Fibroblast of lung (primary cell): ENCODE measurements at places on chromosomes 16 and 17. TPM values are rescaled to one million over a fixed set of nuclear protein-coding genes. Genes with fewer than 3 reads are reported as not detected.

NUPR1 gene
- total RNA-seq, result 59.3 and 87.0 TPM in 2 replicates

LGALS9B gene
- not detected in 2 replicates for total RNA-seq

- no peak for DNase-seq
Measured at GRCh38 chr16:53202398-53202797, 147.6 kb downstream of the CHD9 start.

DNA sequence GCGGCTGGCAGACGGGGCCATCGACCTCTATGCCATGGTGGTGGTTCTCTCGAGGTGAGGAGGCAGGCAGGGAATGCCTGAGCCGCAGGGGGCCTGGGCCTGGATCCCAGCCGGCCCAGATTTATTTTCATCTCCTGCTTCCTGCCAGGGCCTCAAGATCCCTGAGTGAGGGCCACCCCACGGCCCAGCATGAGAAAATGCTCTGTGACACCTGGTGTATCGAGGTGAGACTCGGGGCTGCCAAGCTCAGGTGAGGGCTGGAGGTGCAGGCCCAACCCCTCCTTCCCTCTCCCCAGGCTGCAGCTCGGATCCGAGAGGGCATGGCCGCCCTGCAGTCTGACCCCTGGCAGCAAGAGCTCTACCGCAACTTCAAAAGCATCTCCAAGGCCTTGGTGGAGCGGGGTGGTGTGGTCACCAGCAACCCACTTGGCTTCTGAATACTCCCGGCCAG, 4.9 kb downstream of the ACADVL start:
- no peak for DNase-seq

ABCC11 gene
- under 0.01 and 0.17 TPM in 2 replicates for total RNA-seq

GRCh38 chr16:70478912-70479341, 24.5 kb downstream of the FCSK start:
- DNase-seq, result peak; percentile 31

DNA sequence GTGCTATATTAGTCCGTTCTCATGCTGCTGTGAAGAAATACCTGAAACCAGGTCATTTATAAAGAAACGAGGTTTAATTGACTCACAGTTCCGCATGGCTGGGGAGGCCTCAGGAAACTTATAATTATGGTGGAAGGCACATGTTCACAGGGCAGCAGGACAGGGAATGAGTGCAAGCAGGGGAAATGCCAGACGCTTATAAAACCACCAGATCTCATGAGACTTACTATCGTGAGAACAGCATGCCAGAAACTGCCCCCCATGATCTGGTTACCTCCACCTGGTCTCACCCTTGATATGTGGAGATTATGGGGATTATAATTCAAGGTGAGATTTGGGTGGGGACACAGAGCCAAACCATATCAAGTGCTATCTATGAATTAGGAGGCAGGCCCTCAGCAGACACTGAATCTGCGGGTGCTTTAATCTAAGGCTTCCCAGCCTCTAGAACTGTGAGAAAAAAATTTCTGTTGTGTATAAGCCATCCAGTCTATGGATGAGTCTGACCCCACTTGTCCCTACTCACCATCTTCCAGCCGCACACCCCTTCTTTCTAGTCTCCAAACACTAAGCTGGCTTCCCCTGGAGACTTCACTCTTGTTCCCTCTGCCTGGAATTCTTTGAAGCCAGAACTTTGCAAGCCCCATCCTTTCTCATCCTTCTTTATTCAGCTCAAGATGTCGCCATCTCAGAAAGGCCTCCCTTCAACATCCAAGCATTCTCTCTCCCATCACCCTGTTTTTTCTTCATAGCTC, 772 bp upstream of the NUP93 start:
- peak; percentile 16 for DNase-seq

DNA sequence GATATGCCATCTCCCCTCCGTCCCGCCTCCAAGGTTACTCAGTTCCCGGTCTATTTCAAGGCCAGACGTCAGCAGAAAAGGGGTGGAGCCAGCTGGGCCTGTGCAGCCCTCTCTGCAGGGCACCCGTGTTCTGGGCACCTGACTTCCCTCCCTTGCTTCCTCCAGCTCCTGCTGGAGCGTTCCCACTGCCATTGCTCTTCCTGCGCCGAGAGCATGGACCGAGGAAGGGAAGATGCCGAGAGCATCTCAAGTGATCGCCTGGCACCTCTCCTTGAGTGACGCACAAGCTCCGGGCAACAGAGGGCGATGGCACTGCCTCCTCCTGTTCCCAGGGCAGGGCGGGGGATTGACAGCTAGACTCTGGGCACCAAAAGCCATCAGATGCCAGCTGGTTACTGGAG, 29.4 kb upstream of the NAT9 start:
- no peak for DNase-seq

HOXB9 gene
- total RNA-seq, result not detected in 2 replicates

USP36 gene
- 16.7 and 18.3 TPM in 2 replicates for total RNA-seq

C17orf67 gene
- total RNA-seq, result 1.3 and 1.7 TPM in 2 replicates

SP6 gene
- total RNA-seq, result under 0.01 TPM in 1 of 2 replicates, not detected in the other

GRCh38 chr16:89656435-89657121, 930 bp downstream of the CHMP1A start:
- no peak for DNase-seq
